ENCODE measurements at places on chromosomes 7 and 10. TPM values are rescaled to one million over a fixed set of nuclear protein-coding genes. Genes with fewer than 3 reads are reported as not detected.

Gene TMUB1
- 73.7 TPM for total RNA-seq

Gene EPDR1
- 39.3 TPM for total RNA-seq

Gene CAMK1D
- total RNA-seq = 1.0 TPM

Gene INSYN2A
- 0.29 TPM for total RNA-seq

Gene SLC26A4
- total RNA-seq = 0.43 TPM

DNA sequence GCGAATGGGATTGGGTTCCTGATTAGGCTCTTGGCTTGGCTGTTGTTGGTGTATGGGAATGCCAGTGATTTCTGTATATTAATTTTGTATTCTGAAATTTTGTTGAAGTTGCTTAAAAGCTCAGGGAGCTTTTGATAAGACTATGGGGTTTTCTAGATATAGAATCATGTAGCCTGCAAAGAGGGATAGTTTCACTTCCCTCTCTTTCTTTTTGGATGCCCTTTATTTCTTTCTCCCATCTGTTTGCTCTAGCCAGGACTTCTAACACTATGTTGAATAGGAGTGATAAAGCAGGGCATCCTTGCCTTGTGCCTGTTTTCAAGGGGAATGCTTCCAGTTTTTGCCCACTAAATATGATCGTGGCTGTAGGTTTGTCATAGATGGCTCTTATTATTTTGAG lies 40.4 kb upstream of the MPP7 start:
- no peak for DNase-seq

GRCh38 chr10:100319707-100320402 lies 10.2 kb downstream of the PKD2L1 start:
- DNase-seq = no peak

DNA sequence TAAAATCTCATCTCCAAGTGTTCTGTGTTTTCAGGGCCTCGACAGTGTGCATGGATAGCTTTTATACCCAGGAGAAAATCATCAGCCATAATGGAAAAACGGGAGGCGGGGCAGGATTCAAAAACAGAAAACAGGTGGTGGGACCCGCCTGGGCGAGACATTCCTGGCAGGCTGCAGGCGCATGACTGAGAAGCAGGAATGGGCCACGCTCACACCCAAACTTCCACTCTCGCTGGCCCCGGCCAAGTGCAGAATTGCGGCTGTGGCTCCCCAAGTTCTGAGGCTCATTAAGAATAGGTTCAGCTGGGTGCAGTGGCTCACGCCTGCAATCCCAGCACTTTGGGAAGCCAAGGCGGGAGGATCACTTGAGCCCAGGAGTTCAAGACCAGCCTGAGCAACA lies 60.6 kb downstream of the C10orf143 start:
- DNase-seq = no peak

DNA sequence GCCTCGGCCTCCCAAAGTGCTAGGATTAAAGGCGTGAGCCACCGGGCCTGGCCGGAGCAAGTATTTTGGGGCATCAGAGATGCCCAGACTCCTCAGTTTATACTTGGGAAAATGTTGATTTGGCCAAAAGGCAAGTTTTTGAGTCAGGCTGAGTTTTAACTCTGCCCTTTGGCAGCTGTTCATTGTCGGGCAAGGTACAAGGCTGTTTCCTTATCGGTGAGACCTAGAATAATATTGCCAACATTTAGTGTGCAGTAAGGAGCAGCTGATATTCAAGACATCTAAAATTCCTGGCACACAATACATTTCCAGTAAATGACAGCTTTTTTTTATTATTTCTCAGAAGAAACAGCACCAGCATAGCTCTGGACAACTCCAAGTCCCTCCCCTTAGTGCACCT lies 147.6 kb upstream of the C7orf33 start:
- DNase-seq = no peak

- DNase-seq = no peak
These were observed 13.7 kb downstream of the ZMIZ2 start for GRCh38 chr7:44762300-44762699.

GRCh38 chr7:20651960-20652544 lies 36.6 kb downstream of the ABCB5 start:
- no peak for DNase-seq

DNA sequence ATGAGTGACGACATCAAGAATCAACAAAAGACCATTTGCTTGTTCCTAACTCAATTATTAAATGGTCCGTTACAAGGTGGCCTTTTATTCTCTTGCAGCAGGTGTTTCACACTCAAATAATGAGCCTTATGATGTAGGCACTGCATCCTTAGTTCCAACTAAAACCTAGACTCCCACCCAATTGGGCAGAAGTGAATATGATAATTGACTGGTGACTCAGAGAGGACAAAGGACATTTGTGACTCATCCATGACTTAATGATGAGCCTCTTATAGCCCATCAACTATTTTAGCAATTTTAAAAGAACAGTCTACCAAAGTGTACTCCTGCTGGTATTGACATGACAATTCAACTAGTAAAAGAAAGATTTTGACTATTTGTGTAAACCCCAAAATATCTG lies 1027.8 kb upstream of the PHF14 start:
- no peak for DNase-seq

DNA sequence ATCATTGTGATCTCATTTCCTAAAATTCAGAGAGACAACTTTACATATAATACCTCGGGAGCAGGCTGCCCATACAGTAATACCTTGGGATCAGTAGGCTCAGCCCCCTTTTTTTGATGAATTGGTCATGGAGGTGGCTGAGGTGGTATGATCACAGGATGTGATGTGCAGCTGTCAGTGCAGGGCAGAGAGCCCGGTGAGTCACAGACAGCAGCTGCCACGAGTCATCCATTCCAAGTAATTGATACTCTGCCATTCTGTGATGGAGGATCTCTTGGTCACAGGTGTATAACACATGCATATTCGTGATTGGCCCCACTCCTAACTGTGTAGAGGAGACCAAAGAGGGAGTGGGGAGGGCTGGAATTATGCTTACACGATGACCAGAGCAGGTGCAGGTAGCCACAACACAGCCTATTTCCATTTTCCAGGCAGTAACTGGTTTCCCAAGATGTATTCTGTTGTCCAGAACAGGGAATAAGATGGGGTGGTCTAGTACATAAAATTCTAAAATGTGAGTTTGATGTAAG lies 14.1 kb downstream of the NRCAM start:
- peak; percentile 38 for DNase-seq

- DNase-seq = peak; percentile 77
These were observed 238.5 kb upstream of the MAGI2 start for GRCh38 chr7:79692015-79692414.

GRCh38 chr7:151018421-151019129 lies 5.7 kb downstream of the ATG9B start:
- DNase-seq = no peak

DNA sequence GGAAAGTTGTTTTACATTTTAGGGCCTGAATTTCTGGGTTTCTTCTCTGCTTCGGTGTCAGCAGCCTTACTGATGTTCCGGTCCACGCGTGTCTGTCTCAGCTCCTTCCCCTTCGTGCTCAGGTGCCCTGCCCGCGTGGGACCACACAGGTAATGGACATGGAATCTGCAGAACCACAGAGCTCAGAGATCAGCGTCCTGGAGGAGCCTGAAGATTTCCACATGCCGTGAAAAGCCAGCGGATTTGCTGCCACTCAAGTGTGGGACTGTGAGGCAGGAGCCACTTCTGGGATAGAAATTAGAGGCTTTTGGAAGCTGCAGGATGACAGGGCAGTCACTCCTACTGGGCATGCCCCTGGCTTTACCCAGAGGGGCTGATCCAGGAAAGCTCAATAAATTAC lies 666.1 kb upstream of the FOXK1 start:
- DNase-seq = no peak

- no peak for DNase-seq
These were observed 53.3 kb upstream of the PPIF start for GRCh38 chr10:79293841-79294581.
